CD4-positive, alpha-beta T cell treated with Interleukin-6 at 100 ng/mL for 8 hours (primary cell): ENCODE measurements at places on chromosomes 12 and 14.

DNA sequence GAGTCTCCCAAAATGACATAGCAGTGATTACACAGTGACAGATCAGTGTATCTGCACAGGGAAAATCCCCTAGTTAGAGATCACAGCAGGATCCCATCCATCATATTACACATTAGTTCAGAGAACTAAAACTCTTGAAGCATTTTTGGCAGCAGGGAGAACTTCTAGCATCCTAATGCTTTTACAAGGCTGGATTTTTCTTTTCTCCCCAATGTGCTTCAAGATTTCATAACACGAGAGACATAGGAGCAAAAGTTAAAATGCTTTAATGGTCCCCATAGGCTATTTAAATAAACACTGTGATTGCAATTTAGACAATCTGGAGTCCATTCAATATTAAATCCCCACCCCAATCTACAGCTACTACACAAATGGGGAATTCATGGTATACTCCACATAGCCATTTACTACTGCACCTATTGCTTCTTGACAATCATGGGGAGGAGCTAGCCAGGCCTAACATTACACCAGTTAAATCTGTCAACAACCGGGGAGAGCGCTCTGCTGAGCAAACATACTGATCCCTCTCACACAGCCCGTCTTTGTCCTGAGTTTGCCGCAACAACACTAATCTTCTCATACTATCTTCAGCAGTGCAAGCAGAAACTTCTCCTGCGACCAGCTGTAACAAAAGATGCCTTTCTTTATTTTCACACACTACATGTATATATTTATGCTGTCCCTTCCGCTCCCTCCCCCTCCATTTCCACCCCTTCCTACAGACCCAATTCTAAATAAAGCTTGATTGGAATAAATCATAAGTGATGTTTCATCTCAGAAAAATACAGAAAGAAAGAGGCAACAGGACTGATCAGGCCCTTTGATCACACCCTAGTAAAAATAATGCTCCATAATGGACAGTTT lies 120.3 kb upstream of the SOX5 start:
- DNase-seq = no peak

- DNase-seq = no peak
Observed at GRCh38 chr14:60639674-60640073, 9.6 kb downstream of the SIX1 start.

- peak; percentile 9 for DNase-seq
Observed at GRCh38 chr12:97148941-97149559, 242.0 kb downstream of the NEDD1 start.

GRCh38 chr12:14769466-14769968 lies 33.8 kb downstream of the WBP11 start:
- DNase-seq = no peak

DNA sequence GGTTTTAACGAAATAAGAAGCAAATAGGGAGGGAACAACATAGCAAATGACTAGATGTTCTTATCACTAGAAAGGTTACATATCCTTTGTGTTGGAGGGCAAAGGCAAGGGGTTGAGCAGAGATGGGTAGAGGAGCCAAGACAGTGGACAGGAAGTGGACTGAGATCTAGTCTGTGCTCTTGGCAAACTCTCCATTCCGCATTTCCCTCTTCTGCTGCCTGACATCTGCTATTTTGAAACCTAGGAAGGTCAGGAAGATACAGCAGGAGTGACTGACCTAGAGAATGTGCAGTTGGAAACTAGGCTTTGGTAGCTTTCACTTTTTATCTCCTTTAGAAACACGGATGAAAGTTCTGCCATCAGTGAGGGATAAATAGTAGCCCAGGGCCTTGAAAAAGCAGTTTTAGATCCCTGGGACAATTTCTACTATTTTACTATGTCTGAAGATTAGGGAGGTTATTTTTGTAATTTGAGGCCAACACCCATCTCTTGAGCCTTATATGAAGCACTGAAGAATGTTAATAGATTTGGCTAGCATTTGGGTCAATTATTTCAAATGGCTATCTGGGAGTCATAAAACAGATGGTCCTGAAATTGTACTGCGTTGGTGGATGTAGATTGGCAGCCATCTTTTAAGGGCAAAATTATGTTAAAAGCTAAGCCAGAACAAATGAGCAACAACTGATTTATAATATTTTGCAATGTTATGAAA lies 410.3 kb downstream of the PCNX1 start:
- DNase-seq = no peak
